Ovary (tissue), 10 donors: ENCODE measurements at places on chromosomes 12 and 14. TPM values are rescaled to one million over a fixed set of nuclear protein-coding genes. Genes with fewer than 3 reads are reported as not detected.

DNA sequence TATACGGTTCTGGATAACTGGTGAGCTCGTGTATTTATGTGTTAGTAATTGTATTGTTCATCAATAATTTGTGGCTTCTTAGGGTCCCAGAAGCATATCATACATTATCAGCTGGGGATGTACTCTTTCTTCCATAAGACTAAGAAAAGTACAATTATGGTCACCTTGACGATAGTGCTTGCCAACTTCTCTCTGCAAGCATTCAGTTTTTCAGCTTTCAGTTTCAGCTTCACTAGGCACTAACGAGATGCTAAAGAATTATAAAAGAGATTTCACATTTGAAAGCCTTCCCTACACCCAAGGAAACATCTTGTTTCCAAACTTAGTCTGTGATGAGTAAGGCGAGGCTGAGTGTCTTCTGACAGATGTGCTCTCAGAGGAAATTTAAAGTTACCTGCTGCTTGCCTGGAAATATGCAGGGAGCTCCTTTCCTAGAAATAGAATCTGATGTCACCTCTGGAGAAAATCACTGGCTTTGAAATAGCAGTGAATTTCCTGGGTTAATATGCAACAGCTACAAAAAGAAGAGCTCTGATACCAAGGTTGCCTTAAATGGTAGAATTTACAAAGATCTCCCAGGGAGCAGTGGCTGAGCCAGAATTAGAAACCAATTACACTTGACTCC is 1419.9 kb upstream of the TMEM132C start:
- no peak for DNase-seq
- no peaks in the 10 kb centered on the region for H3K27me3 ChIP-seq
- H3K4me3 ChIP-seq: no peak overlapping the region

DIABLO gene
- 41.1 TPM for polyA plus RNA-seq

GAS2L3 gene
- polyA plus RNA-seq: 3.2 TPM

DNA sequence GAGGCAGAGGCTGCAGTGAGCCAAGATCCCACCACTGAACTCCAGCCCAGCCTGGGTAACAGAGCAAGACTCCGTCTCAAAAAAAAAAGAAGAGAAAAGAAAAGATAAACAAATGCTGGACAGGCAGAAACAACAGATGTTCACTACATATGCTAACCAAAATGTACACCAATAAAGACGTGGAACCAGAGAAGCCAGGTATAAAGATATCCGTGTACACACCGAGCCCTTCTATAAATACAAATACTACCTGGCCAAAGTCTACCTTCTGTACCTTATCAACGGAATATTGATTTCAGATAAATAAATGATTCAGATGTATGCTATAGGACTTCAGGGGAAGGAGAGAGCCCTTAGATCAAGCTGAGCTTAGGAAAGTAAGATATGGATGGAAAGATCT is 10.8 kb upstream of the KRT8 start:
- H3K4me1 ChIP-seq: no peaks in the 10 kb centered on the region
- H3K4me3 ChIP-seq: no peak overlapping the region
- H3K27me3 ChIP-seq: no peaks in the 10 kb centered on the region

KRT6C gene
- polyA plus RNA-seq: not detected

DNA sequence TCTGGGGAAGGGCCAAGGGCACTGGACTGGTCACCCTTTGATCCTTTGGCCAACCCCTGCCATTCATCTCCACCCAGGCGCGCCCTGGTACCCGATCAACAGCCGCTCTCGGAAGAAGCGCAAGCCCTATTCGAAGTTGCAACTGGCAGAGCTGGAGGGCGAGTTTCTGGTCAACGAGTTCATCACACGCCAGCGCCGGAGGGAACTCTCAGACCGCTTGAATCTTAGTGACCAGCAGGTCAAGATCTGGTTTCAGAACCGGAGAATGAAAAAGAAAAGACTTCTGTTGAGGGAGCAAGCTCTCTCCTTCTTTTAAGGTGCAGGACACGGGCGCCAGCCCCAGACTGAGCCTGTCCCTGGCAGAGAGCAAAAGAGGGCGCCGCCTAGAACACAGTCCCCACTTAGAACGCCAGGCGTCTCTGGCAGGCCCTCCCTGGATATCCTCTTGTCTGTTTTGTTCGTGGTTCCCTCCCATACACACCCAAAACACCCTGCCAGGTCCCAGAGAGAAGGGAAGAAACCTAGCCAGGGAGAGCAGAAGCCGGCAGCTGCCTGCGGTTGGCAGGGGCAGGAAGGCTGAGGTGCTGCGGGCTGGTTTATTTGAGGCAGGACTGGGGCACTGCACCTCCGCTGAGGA is 1.7 kb downstream of the HOXC12 start:
- no peak overlapping the region for H3K27ac ChIP-seq
- H3K27me3 ChIP-seq: peaks cover 11% of the 10 kb centered on the region
- H3K4me1 ChIP-seq: peaks cover 3% of the 10 kb centered on the region
- no peaks in the 10 kb centered on the region for H3K36me3 ChIP-seq
- DNase-seq: no peak
